Stimulated activated CD8-positive, alpha-beta memory T cell treated with anti-CD3 and anti-CD28 coated beads, Interleukin-2, amount 100 ng/mL, for 1 hour (primary cell): ENCODE measurements at places on chromosomes 3 and 15.

GRCh38 chr3:55169161-55169560 is 241.3 kb upstream of the LRTM1 start:
- DNase-seq: no peak

DNA sequence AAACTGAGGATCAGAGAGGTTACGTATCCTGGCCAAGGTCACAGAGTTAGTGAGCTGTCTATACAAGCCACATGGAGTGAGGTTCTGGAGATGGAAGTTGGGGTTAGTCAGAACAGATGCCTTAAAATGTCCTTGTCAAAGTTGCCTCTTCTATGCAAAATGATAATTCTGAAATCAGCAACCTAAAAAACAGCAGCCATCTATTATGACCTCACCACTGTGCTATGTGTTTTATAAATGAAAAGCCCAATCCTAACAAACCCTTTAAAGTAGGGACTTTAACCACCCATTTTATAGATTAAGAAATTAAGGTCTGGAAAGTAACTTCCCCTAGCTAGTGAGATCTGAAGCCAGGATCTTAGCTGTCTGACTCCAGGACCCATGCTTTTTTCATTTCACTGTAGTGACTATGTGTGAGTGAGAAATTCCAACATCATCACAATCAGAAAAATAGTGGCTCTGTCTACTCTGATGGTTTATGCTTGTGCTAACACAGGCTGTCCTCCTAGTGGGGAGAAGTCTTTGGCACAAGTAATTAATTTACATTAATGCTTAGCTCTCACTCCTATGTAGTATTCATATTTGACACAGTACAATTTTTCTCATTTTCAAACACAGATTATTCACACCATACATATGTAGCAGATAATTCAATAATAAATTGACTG is 143.6 kb downstream of the ANO10 start:
- no peak for DNase-seq

- no peak for DNase-seq
These were observed 43.5 kb upstream of the UBE2E1 start for GRCh38 chr3:23762214-23762613.

DNA sequence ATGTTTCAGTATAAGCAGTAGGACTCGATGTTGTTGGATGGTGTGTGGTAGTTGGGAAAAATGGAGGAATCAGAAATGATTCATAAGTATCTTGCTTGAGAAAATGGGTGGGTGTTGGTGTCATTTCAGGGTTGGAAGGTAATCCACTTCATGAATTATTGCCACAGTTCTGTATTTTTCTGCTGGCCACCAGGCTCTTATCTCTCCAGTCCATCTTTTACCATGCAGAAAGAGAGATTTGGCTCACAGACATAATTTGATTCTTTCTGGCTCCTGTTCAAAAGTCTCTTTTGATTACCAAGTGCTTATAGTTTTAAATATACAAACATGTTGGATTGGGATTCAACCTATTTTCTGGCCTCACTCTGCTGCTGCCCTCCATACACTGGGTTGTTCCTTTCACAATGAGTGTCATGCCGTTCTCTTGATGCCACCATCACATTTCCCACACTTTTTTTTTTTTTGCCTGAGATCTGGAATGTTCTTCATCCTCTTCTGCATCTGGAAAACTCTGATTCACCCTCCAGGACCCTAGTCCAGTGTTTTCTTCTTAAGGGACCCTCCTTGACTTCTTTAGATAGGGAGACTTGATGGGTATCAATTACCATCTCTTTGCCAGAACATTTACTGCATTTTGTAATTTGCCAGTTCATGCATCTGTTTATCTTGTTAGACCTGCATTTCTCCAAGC is 69.4 kb upstream of the GAP43 start:
- no peak for DNase-seq

DNA sequence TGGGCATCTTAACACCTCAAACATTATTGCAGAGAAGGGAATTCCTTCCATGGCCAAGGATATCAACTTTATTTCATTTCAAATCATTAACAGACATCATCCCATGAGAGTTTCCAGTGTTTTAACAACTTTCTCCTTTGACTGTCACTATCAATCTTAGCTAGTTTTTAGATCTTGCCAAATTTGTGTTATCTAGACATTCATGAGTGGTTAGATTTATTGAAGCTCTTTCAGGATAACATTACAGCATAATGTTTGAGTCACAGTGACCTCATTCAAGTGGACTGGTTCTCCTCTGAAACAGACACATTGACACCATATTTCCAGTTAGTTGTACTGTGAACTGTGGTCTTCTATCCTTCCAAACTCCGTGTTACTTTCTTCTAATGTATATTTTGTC is 8.6 kb upstream of the TNFAIP8L3 start:
- DNase-seq: no peak

GRCh38 chr15:38012894-38013293 is 78.5 kb downstream of the TMCO5A start:
- no peak for DNase-seq

GRCh38 chr3:43217633-43218032 is 68.7 kb upstream of the SNRK start:
- DNase-seq: no peak

GRCh38 chr3:9901967-9902366 is 681 bp upstream of the IL17RE start:
- DNase-seq: no peak

DNA sequence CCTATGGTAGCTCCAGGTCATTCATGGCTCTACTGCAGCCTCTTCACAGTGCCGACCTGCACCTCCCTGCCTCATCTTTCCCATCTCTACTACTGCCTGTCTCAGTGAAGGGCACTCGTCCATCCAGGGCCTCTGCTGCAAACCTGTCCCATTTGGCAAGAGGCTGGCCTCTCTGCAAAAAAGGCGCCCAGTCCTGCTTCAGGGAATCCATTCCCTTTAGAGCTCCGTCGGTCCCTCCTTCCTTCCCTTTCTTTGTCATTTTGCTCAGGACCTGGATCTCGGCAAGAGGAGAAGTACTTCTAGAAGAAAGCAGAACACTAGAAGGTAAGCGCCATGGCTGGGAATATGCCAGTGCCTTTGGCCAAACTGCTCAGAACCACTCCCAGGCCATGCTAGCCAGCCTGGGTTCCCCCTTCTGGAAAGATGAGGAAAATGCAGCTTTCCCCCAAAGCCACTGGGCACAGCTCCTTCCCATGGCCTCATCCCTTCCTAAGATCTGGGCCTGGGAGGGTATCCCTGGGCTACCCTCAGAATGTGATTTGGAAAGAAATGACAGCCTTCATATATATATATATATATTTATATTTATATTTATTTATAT is 6.4 kb upstream of the ISL2 start:
- no peak for DNase-seq

DNA sequence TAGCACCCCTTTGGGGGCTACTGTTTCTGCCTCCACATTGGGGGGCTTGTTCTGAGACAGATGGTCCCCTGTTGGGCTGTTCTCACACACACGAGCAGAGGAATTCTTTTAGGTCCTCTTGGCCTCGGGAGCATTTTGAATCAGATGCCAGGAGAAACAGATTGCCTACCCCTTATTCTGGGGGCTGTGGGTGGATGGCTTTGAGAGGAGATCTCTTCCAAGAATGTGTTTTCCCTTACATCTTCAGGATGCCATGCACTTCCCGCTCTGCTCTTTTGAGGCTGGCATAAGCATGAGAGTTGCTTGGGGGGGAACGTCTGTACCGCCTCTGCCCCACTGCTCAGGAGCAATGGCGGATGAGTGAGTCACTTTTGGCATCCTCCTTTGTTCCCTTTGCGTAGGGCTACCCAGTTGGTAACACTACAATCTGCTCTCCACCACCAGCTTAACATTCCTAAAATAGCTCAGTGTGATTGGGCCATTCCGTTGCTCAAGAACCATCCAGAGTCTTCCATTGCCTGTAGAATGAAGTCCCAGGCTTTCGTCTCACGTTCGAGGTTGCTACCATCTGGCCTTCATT is 154.4 kb downstream of the RPLP1 start:
- no peak for DNase-seq

- no peak for DNase-seq
These were observed 226.8 kb downstream of the NTRK3 start for GRCh38 chr15:88029696-88030095.

- no peak for DNase-seq
These were observed 168.0 kb downstream of the FOXB1 start for GRCh38 chr15:60172143-60172542.

DNA sequence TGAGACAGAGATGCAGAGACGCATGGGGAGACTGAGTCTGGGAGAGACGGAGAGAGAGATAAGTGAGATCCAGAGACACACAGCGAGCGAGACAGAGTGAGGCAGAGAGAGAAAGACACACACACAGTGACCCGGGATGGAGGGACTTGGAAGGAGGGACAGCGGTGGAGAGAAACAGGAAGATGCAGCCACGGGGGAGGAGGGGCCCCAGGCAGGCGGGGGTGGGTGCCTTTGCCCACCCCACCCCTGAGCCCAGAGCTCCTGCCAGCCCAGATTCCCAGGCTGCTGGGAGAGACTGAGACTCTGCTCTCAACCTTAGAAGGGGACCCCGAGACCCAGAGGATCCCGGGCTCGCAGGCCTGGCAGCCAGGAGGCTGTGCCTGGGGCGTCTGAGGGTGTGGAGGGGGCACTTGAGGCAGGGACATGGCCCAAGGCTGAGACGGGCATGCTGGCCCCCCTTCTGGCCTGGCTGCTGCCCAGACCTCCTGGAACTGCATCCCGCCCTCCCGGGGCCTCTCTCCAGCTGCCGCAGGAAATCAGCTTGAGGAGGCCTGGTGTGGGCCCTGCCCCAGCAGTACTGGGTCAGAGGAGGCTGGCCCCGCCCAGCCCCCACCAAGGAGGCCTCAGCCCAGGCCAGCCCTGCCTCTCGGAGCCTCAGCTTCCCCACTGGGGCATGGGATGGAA is 18.1 kb downstream of the H1-8 start:
- no peak for DNase-seq
